ENCODE measurements at places on chromosomes 6 and 20.
A peak's percentile ranks its signal among the peaks of the same experiment; 100 is the strongest.

GRCh38 chr6:139753198-139753861 is 378.9 kb upstream of the CITED2 start:
- peak; percentile 73 for DNase-seq

- DNase-seq = no peak
Measured at GRCh38 chr6:158519300-158519699, 40.6 kb upstream of the TMEM181 start.

GRCh38 chr6:137165375-137166246 is 7.8 kb downstream of the IL22RA2 start:
- DNase-seq = peak; percentile 13

DNA sequence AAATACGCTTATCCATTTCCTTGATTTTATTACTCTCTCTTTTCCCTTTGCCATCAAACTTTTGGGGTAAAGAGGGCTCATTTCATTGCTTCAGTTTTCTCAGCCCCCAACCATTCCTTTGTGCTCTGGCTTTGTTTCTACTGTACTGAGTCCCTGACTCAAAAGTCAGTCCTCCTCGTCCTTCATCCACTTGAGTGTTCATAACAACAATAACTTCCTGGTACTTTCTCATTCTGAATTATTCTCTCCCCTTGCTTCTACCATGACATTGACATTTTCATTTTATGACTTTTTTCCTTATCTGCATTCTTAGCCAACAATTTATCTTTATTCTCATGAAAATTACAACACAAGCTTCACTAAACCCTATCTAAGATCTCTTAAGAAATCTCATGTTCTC is 911 bp downstream of the ENPP3 start:
- no peak for DNase-seq

DNA sequence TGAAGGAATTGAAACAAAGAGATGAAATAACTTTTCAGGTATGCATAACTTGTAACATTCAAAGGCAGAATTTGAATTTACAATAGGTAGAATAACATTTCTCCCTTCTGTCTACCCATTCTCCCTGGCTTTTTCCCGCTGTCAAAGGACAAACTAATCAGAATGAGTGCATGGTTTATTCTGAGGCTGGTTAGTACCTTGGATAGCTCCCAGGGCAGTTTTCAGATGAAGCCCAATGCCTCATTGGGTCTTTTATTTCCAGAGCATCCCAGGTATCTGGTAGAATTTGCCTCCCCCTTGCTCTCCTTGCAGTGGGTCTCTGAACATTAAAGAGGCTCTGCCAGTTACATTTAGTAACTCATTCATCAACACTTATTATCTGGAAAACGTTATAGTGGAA is 665.5 kb downstream of the BCKDHB start:
- DNase-seq = peak; percentile 38

- DNase-seq = no peak
Measured at GRCh38 chr6:77433888-77434287, 29.4 kb downstream of the HTR1B start.
